PC-9 (cell line): ENCODE measurements at places on chromosomes 7 and 10.
A peak's percentile ranks its signal among the peaks of the same experiment; 100 is the strongest.

- DNase-seq: no peak
Measured at GRCh38 chr7:92851732-92852131, 15.4 kb upstream of the CDK6 start.

DNA sequence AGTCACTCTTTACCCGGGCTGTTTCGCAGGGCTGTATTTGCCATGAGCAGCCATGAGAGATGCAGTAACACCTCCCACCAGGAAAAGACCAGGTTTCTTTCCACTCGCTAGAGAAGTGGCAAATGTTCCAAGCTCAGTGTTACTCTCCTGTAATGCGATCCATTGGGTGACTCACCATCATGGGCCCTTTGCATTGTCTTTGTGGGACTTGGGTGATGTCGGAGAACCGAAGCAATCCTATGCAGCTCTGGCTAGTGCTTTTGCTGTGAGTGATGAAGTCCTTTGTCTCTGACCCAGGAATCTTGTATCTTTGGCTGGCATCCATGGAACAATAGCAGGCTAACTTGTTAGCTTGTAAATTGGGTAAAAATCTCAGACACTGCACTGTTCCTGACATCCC is 40.0 kb downstream of the GHRHR start:
- no peak for DNase-seq

DNA sequence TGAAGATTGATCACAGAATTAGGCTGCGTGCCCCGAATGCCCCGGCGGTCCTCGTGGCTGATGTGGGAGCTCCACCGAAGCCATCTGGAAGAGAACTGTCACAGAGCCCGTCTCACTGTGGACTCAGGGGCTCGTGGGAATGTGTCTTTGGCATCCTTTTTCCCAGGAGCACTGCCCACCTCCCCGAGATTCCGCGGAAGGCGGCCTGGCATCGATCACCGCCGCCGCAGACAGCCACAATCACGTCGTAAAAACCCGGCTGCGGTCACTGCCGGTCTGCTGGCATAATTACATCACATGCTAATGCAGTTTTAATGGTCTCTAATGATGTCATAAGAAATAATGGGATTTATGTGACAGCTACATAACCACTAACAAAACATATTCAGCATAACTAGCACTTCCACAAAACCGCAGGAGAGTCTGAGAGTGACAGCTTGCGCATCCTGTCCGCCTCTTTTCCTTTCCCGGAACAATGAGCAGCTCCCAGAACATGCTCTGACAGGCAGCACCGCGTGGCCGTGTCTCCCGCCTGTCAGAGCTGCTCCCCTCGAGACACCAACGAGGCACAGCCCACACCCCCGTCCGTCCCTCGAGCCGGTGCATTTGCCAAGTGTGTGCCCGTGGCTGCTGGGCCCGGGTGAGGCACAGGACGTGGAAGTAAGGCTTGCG is 490.0 kb downstream of the PTPRN2 start:
- no peak for DNase-seq

- no peak for DNase-seq
Measured at GRCh38 chr7:139720705-139721231, 57.0 kb downstream of the HIPK2 start.

DNA sequence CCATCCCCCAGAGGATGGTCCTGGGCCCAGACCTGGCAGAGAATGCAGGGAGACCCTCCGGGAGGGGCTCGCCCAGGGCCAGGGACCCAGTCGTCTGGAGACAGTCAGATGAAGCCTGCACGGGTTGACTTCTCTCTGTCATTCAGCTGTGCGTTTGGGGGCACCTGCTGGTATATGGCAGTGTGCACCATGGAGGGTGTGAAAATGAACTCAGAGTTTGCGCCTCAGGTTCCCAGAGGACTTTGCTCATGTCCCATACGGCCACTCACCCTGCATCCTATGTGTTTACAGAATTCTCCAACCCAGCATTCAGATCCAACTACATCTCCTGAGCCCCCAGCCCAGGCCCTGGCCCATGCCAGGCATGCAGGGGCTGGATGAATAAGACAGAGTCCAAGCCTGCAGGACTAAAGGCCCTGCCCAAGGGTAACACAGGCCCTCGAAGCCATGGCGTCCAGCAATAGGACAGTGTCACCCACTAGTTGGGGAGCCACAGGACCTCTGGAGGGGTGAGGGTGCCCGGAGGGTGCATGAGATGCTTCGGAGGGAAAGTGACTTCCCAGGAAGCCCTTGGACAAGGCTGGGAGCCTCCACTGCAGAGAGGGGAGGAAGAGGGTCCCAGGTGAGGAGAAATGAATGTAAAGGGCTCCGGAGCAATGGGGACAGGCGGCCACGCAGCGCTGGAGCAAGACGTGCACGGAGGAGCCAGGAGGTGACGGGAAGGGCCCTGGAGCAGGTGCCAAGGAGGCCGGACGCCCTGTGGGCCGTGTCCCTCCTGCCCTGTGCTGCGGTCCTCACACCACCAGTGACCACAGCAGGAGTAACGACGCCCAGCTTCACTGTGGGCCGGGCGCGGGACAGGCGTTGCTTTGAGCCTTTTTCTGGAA is 36.3 kb downstream of the CALML3 start:
- no peak for DNase-seq

- DNase-seq: no peak
Measured at GRCh38 chr7:37493123-37493522, 44.5 kb upstream of the ELMO1 start.

DNA sequence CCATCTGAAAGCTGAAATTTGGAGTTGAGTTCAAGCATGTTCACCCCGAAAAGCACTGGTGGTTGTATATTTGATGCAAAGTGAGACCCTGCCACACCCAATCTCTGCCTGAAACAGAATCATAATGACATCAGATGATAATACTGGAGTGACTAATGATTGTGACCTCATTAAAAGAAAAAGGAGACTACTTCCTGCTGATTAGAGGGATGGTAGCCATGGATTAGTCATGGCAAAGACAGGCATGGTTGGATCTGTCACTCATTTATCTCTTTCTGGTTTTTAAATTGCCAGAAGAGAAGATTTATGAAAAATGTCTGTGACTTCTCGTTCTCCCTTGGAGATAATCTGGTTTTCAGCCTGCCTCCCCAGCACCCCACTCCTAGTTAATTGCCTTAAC is 101.2 kb downstream of the BAMBI start:
- DNase-seq: no peak

DNA sequence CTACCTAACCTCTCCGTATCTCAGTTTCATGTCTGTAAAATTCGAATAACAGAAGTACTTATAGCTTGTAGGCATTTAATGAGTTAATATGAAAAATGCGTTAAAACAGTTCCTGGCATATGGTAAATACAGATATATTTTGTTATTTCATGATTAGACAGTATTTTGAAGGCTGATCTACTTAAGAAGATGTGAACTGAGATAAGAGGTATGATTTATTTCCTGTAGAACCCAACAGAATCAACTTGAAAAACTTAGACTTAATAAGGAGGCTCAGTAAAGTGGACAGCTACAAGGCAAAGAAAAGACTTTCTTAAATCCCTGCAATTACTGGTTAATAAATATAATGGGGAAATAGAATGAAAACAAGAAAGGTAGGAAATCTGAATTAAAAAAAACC is 103.3 kb downstream of the FANK1 start:
- DNase-seq: no peak

- no peak for DNase-seq
Measured at GRCh38 chr10:103861505-103861904, 6.1 kb upstream of the SH3PXD2A start.

DNA sequence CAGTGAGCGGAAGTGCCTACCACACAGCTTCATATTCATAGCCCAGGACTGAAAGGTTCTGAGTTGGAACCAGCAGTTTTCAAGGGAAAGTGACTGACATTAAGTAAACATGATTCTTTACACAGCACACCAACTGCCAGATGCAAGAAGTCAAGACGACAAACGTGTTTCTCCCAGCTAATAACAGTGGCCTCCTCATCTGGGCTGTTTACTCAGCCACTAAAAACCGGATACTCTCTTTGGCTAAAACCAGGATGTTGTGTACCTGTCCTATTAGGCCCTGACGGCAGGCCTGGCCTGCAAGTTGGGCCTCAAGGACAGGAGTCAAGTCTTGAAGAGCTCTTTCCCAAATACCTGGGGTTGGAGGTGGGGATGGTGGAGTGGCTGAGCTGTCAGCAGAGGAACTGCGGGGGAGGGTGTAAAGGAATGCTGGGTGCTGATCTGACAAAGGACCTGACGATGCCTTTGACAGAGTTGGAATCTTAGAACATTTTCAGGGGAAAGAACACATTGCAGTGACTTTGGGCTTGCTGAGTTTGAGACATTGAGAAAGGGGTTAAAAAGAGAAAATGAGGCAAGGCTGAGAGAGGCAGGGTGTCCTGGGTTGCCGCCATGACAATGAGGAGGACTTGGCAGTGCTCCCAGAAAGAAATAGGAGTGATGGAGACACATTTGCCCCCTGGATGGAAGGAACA is 57.7 kb downstream of the STEAP1B start:
- no peak for DNase-seq

DNA sequence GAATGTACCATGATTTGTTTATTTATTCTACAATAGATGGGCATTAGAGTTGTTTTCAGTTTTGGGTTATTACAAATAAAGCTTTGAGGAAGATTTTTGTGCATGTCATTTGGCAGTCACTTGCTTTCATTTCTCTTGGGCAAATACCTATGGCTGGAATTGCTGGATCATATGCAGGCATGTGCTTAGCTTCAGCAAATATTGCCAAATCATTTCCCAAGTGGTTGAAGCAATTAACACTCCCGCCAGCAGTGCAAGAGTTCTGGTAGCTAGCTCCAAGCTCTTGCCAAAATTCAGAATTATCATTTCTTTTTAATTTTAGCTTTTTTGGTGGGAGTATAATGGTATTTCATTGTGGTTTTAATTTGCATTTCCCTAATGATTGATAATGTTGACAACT is 32.9 kb upstream of the PCBD1 start:
- no peak for DNase-seq

DNA sequence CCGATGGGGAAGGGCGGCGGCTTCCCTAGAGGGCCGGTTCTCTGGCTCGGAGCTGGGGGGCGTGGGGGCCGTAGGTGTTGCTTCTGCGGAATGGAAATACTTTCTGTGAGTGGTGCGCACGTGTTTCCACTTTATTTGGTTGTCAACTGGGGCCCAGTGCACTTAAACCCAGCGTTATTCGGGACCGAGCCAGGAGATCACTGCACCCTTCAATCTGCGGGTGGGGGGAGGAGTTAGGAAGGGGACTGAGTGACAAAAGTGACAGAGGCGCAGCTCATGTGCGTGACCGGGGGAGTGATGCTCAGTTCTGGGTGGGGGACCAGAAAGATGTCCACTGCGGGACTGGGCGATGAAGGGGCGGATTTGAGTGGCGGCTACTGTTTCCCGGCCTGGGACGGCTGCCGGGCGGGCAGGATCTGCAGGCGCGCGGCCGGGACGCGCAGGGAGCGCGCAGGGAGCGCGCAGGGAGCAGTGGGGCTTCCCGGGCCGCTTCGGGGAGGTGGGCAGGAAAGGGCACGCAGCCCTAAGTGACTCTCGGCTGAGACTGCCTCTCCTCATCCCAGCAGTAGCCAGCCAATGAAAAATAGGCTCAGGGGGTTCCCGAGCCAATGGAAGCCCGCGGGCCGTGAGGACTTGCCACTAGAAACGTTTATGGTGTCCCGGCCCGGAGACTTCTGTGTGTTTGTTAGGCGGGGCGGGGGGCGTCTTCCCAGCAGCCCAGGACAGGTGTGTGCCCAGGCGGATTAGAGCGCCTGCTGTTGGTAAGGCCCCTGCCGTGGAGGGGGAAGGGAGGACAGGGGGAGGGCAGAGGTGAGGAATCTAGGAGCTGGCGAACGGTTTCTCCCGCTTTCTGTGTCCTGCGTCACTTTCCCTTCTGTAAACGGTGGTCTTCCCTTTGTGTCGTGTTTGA is 54.3 kb upstream of the KDM7A start:
- DNase-seq: no peak

GRCh38 chr10:4848356-4849041 is 22.5 kb downstream of the AKR1E2 start:
- DNase-seq: no peak

DNA sequence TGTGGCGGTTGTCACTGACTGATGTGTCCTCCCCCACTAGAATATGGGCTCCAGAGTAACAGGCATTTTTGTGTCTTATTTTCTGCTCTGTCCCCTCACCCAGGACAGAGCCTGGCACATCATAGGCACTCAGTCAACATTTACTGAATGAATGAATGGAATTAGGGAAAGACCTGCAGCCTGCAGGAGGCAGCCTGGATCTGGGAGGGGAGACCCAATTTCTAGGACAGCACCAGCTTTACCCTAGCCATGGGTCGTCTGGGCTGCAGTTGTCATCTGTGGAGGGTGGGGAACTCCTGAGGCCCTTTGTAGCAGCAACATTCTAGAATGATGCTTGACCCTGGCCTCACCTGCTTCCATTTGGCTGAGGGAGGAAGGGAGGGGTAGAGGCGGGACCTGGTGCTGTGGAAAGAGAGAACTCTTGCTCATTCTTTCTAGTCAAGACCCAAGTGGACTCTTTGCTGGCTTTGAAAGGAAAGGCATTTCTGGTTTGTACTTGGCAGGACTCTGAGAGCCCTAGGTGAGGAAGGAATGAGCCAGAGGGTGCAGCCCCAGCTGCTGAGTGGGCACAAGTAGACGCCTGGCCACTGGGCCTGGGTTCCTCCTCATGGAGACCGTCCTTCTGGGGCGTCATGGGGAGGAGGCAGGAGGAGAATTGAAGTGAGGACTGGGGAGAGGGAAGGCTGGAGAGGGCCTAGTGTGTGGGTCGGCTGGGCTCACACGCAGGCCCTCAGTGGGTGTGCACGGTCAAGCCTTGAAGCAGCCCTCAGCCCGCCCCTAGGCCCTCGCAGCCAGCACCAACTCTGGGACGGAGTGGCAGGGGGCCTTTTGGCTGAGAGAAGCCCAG is 8.9 kb downstream of the FGF8 start:
- no peak for DNase-seq

DNA sequence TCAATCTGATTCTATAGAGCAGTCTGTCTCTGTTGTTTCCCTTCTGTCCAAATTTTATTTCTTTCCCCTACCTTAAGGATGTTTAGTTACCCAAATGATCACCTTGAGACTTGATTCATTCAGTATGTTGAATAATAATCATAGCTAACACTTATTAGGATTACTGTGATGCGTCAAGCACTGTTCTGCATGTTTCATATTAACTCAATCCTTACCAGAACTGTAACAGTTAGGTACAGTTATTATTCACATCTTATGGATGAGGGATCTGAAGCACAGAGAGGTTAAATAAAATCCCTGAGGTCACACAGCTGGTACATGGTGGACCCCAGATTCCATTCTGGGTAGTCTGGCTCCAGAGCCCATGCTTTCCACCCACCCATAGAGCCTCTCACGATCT is 97.9 kb upstream of the SAMD8 start:
- no peak for DNase-seq

DNA sequence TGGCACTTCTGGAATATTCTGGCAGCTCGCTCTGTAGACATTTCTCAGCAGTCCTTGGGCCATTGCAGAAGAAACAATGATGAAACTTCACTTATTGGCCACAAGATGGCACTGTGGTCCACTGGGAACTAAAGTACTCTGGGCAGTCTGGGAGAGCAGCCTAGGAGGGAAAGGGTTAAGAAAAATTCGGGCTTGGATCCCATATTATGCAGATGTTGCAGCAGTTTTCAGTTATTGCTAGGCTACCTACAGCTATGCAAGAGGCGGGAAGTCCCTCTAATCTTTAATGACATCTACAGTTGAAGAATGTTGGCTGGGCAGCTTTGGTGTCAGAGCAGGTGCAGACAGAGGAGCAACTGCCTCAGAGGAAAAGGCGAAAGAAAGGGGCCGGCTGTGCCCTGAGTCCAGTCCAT is 201.7 kb upstream of the PRSS58 start:
- peak; percentile 96 for DNase-seq
